Hypothalamus (tissue), 51 donors: ENCODE measurements at places on chromosomes 2 and 18.

- DNase-seq, result no peak
Measured at GRCh38 chr18:3193331-3193730, 26.4 kb downstream of the MYOM1 start.

DNA sequence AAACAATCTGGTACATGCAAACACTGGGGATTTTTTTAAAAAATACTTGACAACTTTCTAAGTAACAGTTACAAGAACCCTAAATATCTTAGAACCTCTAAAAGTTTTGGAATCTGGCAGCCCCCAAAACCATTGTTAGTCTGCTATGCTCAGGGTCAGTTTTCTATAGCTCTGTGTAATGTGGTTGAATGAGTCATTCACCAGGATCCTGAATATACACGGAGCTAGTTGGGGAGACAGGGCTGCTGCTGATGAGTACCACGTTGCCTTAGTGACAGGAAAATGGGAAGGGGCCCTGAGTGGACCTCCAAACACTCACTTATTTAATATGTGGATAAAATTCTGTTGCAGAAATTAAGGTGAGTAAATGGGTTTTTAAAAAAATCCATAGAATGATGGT is 36.9 kb upstream of the TANC1 start:
- no peak for DNase-seq

DNA sequence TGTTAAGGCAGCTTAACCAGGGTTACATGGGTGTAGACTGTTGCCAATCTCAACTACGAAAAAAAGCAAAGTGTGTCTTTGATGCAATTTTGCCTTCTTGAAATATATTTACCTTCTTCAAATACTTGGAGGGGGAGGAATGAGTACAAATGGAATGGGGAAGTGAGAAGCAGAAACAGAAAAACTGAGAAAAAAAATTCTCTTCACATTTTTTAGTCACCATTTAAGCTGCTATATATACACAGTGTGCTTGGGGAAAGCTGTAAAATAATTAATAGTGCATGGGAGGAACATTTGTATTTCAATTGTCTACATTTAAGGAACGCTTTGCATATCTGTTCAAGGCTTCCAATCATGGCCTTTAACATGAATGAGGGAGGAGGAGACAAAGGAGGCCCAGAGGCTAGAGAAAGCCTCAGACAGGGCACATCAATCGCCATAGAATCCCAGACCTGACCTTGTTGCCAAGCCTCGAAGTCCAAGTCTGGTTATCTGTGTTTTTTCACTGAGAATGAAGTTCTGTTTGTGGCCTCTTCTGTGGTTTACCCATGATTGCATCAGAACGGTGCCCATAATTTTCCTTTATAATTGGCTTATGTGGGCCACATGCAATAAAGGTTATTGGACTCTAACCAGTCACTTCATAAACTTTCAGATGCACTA is 158.6 kb downstream of the PIK3C3 start:
- DNase-seq, result no peak

- DNase-seq, result no peak
Measured at GRCh38 chr2:239787538-239788050, 237.5 kb downstream of the NDUFA10 start.

- DNase-seq, result no peak
Measured at GRCh38 chr2:3451926-3452671, 67.2 kb downstream of the ADI1 start.

- DNase-seq, result no peak
Measured at GRCh38 chr2:16832910-16833309, 167.3 kb upstream of the CYRIA start.

DNA sequence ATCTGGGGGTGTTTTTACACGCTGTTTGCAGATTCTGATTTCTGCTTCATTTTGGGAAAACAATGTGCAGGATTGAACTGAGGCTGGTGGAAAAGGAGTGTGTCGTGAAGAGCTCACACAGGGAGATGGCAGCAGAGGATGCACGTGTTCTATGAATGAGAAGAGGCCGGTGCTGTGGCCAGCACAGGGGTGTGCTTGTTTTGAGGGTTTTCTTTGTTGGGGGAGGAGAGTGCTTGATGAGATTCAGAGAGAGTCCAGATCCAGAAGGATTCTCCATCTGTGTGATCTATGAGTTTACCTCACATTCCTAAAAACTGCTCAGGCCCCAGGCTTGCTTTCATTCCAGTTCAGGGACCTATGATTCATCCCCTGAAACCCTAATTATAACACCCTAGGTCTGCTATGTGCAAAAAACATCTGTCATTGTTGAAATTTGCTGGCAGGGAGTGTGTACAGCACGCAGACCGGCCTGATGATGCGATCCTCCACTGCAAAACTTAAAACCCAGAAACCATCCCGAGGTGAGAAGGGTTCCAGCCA is 12.1 kb downstream of the TGFA start:
- DNase-seq, result no peak

- no peak for DNase-seq
Measured at GRCh38 chr2:205531072-205531471, 151.2 kb upstream of the NRP2 start.

- no peak for DNase-seq
Measured at GRCh38 chr18:39481281-39481680, 1915.7 kb upstream of the CELF4 start.

DNA sequence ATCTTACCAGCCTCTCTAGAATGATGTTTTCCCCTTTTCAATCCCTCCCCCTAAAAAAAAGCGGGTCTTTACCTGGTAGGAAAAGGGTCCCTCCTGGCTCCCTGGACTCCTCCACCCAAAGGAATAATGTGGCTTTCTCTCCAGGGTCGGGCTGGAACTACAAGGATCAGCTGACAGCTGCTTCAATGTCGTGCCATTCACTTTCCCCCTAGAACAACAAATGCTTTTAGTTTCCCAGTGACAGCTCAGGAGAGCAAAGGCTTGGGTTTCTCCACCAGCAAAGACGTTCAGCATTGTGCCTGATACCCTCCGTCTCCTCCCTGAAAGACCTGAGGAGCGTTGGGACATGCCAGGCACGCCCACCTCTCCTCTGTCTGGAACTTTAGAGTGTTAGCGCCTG is 173.8 kb upstream of the SIX3 start:
- no peak for DNase-seq

- DNase-seq, result no peak
Measured at GRCh38 chr18:54736981-54737380, 91.3 kb upstream of the RAB27B start.

DNA sequence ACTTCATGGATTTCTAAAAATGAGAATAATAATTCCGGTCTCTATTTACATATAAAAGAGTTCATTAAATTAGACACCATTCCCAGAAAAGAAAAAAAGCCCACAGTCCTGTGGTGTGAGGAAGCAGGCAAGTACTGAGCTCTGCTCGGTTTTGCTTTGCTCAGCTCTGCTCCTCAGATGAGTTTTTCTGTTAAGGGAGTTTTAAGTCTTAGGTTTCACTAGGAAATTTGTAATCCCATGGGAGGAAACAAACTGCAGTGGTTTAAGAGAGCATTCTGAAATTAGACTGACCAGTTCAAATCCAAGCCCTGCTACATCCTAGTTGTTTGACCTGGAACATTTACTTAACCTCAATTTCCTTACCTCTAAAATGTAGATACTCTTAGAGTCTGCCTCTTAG is 338.6 kb upstream of the MMADHC start:
- DNase-seq, result no peak

- no peak for DNase-seq
Measured at GRCh38 chr2:26845021-26845420, 2.9 kb upstream of the DPYSL5 start.

DNA sequence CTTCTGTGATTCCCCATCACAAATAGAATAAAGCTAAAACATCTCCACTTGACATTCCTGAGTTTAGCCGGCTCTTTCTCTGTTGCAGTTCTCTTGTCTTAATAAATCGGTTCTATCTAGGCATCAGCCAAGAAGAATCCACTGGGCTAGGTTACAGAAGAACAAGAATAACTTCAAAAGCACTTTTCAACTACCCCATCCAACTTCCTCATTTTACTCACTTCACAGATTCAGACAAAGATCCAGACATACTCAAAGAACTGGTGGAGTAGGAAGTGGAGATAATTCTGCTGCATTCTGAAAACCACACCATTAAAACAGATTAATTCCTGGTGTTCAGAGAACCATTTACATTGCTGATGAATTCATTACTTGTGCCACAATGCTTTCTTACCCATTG is 9.6 kb upstream of the ALPK2 start:
- no peak for DNase-seq

DNA sequence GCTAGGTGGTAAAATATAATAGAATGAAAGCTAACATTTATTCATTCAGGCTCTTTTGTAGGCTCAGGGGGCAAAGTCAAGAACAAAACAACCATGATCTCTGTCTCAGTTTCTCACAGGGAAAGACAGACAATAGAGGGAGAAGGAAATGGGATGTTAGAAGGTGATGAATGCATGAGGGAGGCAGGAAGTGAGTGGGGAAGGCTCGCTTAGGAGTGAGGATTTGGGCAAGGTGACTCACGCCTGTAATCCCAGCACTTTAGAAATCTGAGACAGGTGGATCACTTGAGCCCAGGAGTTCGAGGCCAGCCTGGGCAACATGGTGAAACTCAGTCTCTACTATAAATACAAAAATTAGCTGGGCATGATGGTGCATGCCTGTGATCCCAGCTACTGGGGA is 88.4 kb downstream of the CTIF start:
- no peak for DNase-seq

GRCh38 chr2:118078734-118079133 is 9.5 kb upstream of the INSIG2 start:
- no peak for DNase-seq

GRCh38 chr2:74347303-74347702 is 4.1 kb upstream of the SLC4A5 start:
- DNase-seq, result no peak

DNA sequence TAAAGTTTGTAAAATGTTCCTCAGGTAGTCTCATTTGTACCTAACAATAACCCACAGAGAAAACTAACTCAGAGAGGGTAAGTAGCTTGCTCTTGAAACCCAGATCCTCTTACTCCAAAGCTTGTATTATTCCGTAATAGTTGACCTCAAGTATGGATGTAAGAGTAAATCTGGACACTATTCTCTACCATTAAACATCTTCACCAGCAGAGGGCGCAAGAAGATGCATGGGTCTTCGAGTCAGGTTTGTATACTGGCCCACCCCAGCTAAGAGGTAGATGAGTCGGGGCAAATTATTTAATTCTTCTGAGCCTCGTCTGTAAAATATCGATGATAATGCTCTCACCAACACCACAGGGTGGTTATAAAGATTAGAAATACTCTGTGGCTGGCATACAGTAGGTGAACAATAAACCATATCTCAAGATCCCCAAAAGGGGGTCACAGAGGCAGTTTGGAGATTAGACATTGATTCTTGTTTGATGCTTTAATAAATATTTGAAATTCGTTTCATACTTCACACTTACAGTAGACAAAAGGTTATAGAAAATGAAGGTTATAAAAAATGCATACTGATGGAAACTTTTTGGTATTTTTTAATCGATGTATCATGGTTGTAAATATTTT is 3.5 kb upstream of the CABLES1 start:
- DNase-seq, result no peak

DNA sequence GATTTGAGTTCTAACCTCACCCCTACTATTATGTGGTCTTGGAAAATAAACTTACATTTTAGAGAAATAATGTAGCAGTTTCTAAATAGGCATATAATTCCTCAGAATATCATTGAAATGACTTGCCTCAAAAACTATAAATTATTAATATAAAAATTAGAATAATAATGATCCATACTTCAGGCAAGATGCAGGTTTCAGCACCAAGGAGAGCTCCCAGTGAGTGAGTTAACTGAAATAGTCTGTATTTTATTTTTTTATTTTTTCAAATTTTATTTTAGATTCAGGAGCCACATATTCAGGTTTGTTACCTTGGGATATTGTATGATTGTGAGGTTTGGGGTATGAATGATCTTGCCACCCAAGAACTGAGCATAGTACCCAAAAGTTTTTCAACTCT is 472.2 kb upstream of the DCC start:
- no peak for DNase-seq
